Transverse colon (tissue), 4 donors: ENCODE measurements at places on chromosomes 13 and 19. TPM values are rescaled to one million over a fixed set of nuclear protein-coding genes. Genes with fewer than 3 reads are reported as not detected.

The AMER2 gene
- 0.16 TPM for total RNA-seq

The CDK8 gene
- total RNA-seq: 8.6 TPM

GRCh38 chr13:79846386-79846785, 365.4 kb downstream of the NDFIP2 start:
- no peak for DNase-seq

GRCh38 chr19:44255705-44256411, 3.8 kb upstream of the ZNF233 start:
- DNase-seq: no peak

- DNase-seq: no peak
Observed at GRCh38 chr13:112843392-112844111, 125.5 kb upstream of the MCF2L start.
